ENCODE measurements at places on chromosomes 7 and 10.

DNA sequence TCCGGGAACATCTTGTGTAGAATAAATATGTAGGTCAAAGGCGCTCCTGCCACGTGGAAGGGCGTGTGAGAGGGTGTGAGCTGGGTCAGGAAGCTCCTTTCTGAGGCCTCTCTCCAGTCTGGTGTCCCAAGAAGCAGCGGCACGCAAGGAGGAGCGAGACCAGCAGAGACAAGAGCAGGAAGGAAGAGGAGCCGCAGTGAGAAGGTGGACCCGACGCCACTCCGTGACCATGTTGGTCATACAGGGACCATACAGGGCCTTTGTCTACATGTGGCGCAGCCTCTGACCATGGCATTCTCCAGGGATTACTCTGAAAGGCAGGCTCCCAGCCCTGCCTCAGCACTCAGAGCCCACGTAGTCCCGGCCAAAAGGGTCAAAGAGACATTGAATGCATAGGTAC is 26.2 kb upstream of the EN2 start:
- no peak for DNase-seq

GRCh38 chr10:131635564-131636015 is 265.2 kb upstream of the PPP2R2D start:
- DNase-seq: no peak

- DNase-seq: no peak
Measured at GRCh38 chr7:66731986-66732385, 8.5 kb upstream of the RABGEF1 start.

GRCh38 chr7:22822486-22823141 is at the start of gene TOMM7:
TOMM7 (minus strand) TSS chr7:22822849; CDS start chr7:22822779, 70 bp downstream.
- peak; percentile 72 for DNase-seq

GRCh38 chr7:91228327-91228726 is 35.9 kb upstream of the FZD1 start:
- no peak for DNase-seq

DNA sequence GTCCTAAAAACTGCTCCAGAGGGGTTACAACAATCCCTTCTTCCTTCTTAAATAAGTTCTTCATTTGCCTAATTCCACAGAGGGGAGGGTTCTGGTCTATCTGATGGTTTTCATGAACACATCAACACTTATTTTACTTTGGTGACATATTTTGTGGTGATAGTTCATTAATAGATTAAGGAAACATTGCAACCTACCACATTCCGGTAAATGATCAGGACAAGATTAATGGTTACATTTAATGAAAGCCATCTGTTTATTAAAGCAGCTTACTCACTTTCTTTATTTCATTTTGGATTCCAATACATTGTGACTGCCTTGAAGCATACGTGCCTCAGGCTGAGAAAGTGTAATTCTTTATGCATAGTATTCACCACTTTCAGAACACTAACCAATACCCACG is 101.0 kb downstream of the SKIDA1 start:
- no peak for DNase-seq

DNA sequence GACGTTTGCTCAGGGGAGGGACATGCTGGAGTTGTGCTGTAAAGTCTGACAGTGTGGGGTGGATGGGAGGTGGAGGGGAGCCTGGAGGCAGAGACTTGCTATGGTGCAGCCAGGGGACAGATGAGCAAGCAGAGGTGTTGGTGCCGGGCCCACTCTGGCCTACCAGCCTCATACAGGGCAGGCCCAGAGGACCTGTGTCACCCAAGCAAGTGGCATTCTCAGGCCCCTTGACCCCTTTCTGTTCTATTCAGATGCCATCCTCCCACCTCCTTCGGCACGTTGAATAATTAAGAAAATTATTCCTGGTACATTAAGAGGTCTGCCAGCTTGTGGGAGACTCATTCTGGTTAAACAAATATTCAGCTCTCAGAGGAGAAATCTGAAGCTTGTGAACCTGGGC is 8.5 kb downstream of the WDFY4 start:
- DNase-seq: no peak
